Activated CD4-positive, alpha-beta memory T cell treated with anti-CD3 and anti-CD28 coated beads for 36 hours (primary cell): ENCODE measurements at places on chromosomes 4 and X. TPM values are rescaled to one million over a fixed set of nuclear protein-coding genes. Genes with fewer than 3 reads are reported as not detected.

DNA sequence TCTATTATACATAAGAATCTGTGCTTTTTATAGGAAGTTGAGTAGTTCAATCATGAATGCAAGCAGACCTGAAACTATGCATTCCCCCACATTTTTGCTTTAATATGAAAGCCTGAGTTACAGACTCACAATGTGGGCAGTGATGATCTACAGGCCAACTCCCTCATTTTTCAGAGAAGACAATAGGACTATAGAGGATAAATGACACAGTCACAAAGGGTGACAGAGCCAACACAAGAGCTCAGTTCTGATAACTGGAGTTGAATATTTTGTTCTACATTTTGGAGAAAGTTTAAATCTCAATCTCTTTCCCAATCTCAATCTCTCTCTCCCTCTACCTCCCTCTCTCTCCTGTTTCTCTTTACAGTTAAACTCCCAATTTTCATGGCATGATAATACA, 27.0 kb downstream of the MBNL3 start:
- H3K4me3 ChIP-seq: no peak overlapping the region
- H3K27ac ChIP-seq: no peak overlapping the region
- no peaks in the 10 kb centered on the region for H3K27me3 ChIP-seq
- H3K4me1 ChIP-seq: no peaks in the 10 kb centered on the region

DNA sequence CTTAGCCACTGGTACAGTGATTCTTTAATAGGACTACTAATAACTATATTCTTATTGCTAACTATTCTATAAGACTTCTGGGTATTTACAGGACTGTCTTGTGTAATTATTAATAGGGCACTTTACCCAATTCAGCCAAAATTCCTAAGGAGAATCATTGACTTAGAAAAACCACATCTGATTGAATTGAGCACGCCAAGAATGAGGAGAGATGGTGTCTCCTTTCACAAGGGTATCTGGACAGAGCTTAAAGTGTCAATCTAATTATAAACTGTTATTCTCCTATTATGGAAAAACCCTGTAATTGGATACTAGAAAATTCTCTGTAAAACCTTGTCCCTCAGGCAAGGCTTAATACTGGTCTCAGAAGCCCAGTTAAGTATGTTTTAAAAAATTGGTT, 111.1 kb upstream of the TLL1 start:
- no peaks in the 10 kb centered on the region for H3K36me3 ChIP-seq
- no peak for DNase-seq
- no peak overlapping the region for H3K27ac ChIP-seq
- H3K27me3 ChIP-seq: no peaks in the 10 kb centered on the region

- no peaks in the 10 kb centered on the region for H3K4me1 ChIP-seq
- H3K4me3 ChIP-seq: no peak overlapping the region
- no peak for DNase-seq
- H3K36me3 ChIP-seq: no peaks in the 10 kb centered on the region
- no peaks in the 10 kb centered on the region for H3K27me3 ChIP-seq
Measured at GRCh38 chr4:181083757-181084361, 1159.3 kb upstream of the TENM3 start.

Gene GABRQ
- total RNA-seq: not detected
